CD4-positive, alpha-beta memory T cell (primary cell): ENCODE measurements at places on chromosomes 7 and 10. TPM values are rescaled to one million over a fixed set of nuclear protein-coding genes. Genes with fewer than 3 reads are reported as not detected.

DNA sequence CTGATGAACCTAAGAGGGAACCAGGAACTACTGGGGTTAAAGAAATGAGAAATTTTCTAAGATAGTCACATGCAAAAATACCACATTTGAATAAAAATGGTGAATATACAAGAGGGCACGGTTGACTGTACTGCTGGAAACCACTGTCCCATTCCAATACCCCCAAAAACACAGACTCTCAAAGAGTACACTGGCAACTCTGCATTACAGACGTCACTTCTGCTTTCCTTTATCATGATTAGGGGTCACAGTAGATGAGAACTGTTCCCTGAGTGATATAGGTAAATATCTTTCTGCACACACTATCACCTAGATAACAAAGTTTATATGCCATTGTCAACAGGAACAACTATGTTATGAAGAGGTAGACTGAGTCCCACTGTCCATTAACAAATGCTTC lies 69.5 kb downstream of the RAPGEF5 start:
- no peak for DNase-seq

GRCh38 chr7:107495516-107495915 lies 25.7 kb downstream of the GPR22 start:
- no peak for DNase-seq

Gene HOXA7
- not detected for total RNA-seq

GRCh38 chr10:23441251-23441650 lies 2.4 kb downstream of the OTUD1 start:
- DNase-seq, result no peak

GRCh38 chr7:78691584-78691983 lies 761.9 kb downstream of the MAGI2 start:
- no peak for DNase-seq

DNA sequence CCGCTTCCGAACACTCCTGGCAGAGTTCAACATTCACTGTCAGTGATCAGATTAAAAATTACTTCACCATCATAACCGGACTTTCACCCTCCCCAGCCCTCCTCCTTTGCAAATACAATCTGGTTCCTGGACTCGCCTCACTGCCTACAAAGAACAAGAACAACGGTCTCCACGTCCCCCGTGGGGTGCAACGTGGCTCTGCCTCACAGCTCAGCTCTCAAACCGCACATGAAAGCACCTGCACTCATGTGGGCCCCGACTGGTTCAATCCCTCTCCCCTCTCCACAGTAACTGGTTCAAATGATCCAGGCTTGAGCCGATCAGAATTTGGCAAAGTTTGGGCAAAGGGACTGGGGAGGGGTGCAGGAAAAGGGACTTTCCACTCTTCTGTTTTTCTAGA lies 21.0 kb downstream of the ASB13 start:
- DNase-seq, result no peak

GRCh38 chr10:103013416-103013815 lies 95.3 kb downstream of the CNNM2 start:
- no peak for DNase-seq

DNA sequence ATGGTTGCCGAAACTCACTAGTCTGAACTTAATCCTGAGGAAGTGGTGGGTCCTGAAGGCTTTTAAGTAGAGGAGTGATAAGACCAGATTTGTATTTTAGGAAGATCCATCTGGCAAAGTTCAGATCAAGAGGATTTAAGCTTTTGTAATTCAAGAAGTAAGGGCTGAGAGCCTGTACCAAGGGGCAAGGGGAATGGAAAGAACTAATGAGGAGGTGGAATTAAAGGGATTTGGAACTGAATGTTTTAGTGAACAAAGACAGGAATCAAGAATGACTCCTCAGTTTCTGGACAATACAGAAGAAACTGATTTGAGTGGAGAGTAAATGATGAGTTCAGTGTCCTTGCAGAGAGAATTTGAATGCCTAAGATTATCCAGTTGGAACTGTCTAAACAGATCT lies 249.0 kb downstream of the C7orf25 start:
- no peak for DNase-seq

- peak; percentile 1 for DNase-seq
Measured at GRCh38 chr7:99719996-99720769, 14.8 kb downstream of the CYP3A7 start.

DNA sequence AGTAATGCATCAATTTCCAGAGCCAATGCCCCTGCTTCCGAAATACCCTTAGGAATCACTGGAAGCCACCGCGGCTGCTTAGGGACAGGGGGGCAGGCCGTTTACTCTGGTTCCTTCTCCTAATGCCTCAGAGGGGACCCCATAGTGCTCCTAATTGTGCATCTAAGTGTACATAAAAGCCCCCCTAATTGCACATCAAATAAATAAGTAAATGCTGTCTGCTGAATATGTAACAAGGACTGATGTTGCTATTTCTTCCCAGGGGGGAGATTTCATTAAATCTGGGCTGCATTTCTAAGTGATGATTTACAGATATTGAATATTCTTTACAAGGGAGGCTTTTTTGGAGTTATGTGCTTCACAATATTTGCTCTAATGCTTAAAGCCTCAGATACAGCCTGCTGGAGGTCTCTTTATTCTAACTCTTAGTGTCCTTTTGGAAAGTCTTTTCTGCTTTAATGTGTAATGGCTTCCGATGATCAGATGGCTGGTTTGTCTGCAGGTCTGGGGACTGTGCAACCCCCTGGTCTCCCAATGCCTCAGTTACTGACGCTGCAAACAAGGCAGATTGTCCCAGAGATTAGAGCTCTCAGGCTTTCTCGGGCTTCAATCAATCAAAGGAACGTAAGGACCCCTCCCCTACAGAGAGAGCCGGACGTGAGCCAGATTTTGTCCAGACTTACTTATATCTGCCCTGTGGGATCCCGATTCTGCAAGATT lies 143.0 kb downstream of the PRPF18 start:
- DNase-seq, result no peak

DNA sequence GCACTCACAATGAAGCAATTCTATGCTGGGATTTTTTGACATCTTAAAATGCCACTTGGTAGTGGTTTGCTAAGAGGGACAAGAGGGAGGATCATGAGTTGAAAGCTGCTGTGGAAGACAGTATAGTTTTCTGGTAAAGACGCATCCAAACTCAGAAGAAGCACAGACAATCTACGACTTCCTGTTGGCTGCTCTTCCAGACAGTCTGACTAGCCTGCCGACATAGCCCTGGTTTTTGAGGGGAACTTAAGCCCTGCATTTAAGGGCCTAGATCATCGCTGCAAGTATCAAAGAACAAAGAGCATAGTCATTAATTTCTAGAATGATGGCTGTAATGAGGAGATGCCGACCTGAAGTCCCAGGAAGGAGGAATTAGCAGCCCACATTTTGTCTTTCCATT lies 99.9 kb upstream of the IKZF1 start:
- DNase-seq, result no peak

GRCh38 chr10:87642988-87643387 lies 16.7 kb upstream of the PAPSS2 start:
- DNase-seq, result no peak

- no peak for DNase-seq
Measured at GRCh38 chr7:41878309-41879295, 175.7 kb upstream of the INHBA start.

DNA sequence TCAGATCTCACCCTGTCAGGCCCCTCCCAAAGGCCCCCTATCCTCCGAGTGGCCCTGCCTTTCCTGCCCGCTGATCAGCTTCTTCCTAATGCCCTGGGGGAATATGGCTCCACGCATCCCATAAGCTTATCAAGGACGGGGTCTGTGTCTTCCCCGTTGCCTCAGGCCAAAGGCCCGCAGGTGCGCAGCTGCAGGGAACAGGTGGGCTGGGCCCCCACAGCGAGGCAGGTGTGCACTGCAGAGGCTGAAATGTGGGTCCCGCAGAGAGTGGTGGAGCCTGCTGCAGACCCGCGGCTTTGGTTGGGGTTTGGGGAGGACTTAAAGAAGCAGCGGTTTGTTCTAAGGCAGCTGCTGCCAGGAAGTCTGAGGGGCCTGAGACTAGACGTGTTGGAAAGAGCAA lies 220.8 kb upstream of the TCERG1L start:
- no peak for DNase-seq

Gene TSPAN33
- total RNA-seq, result 0.83 TPM
